ENCODE measurements at places on chromosomes 2 and 18. TPM values are rescaled to one million over a fixed set of nuclear protein-coding genes. Genes with fewer than 3 reads are reported as not detected.

The ALLC gene
- total RNA-seq = not detected

The GNLY gene
- total RNA-seq = not detected

The PROC gene
- not detected for total RNA-seq

The CRACDL gene
- total RNA-seq = not detected

Data from A673 (cell line).